Stimulated activated CD8-positive, alpha-beta memory T cell treated with anti-CD3 and anti-CD28 coated beads, Interleukin-2, amount 100 ng/mL, for 48 hours (primary cell): ENCODE measurements at places on chromosomes 5 and 9.
A peak's percentile ranks its signal among the peaks of the same experiment; 100 is the strongest.

DNA sequence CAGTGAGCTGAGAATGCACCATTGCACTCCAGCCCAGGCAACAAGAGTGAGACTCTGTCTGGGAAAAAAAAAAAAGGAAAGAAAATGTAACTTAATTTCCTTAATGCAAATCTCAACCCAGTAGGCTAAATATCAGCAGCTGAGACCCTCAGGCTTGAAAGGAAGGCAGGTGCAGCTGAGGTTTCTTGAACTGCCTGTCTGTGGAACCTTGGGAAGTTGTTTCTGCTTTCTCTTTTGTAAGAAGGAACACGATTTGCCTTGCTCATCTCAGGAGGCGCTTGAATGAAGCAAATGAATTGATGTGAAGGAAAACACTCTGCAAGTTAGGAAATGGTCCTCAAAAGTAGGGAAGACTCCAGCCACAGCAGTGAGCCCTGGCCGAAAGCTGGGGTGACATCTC lies 143.3 kb downstream of the IRX1 start:
- no peak for DNase-seq

DNA sequence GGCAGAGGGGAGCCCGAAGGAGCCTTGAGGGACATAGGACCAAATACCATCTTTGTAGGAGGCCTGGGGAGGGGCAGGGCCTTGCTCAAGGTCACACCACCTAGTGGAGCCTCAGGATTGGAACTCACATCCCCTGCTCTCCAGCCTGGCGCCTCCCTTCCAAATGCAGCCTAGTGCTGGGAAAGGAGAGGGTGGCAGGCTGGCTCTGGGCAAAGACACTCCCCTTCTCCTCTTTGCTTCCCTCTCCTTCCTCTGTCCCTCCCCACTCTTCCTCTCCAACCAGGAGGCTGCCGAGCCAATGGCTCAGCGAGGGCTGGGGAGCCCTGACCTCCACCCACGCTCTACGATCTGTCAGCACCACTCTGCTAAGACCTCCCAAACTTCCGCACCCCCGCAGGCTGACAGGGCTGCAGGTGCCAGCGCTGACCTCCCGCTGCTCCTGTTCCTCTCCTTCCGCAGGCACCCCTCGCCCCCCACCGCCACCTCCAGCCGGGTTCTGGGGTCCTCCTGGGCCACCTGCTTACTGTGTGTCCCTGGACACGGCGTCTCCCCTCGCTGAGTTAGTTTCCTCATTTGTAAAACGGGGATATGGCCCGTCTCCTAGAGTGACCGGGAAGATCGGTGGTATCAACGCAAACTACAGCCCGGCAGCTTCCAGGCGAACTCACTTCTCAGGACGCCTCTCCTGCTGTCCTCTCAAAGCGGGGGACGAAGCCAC lies 52.9 kb downstream of the C9orf50 start:
- no peak for DNase-seq

DNA sequence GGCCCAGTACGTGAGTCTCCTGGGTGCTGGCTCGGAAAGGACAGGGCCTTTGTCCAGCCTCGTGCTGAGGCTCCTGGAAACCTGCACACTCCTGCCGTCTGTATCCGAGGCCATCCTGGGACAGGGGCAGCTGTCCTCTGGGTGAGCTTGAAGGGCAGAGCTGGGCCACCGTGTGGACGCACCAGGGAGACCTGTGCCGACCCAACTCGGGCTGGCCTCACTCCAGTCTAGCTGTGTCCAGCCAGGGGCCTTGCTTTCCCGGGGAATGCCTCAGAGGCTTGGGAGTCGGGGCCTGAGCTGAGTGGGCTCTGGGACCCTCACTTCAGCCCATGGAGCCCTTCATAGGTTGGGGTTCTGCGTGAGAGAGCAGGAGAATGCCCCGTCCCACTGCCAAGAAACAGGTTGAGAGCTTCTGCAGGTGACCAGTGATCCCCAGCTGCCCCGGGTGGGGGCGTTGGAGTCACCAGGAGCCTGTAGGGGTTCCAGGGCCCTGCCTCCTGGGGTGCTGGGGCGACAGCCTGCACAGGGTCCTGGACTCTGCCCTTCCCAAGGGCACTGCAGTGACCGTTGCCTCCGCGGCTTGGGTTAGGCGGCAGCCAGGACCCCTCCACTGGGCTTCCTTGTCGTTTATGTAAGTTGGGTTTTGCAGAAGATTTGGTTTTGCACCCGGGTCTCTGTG lies 60.1 kb downstream of the COL5A1 start:
- DNase-seq: no peak

- DNase-seq: peak; percentile 44
Observed at GRCh38 chr9:127779136-127779981, 893 bp upstream of the SH2D3C start.

DNA sequence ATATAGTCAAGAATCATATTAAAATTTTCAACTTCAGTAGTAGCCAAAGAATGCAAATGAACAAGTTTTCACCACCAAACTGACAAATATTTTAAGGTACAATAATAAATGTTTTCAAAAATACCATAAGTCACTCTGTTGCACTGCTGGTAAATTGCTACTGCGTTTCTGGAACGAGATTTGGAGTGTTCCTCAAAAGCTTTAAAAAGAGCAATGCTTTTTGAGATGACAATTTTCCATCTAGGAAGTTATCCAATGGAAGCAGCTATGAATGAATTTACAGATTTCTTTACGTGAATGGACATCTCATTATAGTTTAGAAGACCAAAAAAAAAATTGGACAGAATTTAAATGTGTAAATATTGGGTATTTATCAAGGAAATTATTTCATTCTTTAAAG lies 173.2 kb upstream of the OR13F1 start:
- DNase-seq: no peak

DNA sequence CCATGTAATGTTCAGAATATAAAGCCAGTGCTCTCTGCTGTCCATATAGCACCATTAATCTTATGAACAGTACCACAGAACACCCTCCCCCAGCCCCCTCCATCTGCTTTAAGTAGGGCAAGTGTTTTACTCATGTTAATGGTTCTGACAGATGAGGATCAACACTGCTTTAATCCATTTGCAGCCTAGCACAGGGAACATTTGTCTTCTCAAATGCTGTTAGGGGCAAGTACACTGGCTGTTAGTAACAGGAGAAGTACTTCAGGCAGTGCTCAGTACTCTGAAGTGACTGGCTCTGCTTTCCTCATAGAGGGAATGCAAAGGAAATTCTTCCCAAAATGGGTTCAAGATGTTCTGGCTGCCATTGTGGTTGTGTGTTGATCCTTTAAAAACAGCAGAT lies 202.6 kb downstream of the DCP2 start:
- no peak for DNase-seq

GRCh38 chr5:118577621-118578020 lies 410.7 kb downstream of the DTWD2 start:
- no peak for DNase-seq

DNA sequence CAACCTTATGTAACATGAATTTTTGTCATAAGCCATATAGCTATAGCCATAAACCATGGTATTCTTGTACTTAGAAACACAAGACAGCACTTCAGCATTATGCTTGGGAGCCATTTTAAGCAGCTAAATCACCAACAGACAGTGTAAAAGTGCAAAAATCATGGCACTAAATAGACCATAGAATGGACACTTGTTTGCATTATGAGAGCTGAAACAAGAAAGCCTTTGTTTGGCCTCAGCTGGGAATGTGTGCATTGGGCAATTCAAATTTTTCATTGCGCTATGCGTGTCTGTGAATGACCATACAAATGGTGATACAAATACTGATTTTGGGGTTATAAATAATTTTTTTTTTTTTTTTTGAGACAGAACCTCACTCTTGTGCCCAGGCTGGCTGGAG lies 23.7 kb downstream of the KDM4C start:
- DNase-seq: no peak

DNA sequence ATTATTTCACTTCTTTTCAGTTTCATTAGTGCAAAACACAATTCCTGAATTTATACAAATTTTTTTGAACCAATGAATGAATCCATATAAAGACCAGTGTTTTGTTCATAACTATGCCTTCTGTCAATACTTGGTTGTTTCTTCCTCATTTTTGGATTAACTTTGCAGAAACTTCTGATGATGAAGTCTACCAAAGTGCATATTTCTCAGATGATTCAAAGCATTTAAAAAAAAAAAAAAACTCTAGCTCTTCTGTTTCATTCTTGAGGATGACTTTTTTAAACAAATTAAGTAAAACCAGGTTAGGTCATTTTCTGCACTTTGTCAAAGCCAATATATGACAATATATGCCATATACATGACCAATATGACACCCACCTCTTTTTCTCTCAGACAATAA lies 92.6 kb downstream of the CHSY3 start:
- DNase-seq: no peak

DNA sequence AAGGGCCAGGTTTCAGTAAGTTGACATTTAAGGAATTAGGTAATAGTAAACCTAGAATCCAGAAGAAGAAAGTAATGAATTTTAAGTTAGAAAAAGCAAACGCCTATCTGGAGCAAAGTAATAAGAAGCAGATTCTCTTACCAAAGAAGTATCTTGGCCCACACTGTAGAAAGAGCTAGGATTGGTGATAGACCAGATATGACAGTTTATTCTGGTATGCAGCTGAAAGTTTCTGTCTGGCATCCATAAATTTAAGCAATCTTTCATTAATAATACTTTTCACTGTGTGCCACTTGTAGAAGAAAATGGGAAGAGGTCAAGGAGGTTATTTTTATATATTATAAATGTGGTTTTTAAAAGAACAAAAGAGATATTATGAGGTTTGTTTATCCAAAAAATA lies 3.0 kb downstream of the RECK start:
- DNase-seq: no peak

DNA sequence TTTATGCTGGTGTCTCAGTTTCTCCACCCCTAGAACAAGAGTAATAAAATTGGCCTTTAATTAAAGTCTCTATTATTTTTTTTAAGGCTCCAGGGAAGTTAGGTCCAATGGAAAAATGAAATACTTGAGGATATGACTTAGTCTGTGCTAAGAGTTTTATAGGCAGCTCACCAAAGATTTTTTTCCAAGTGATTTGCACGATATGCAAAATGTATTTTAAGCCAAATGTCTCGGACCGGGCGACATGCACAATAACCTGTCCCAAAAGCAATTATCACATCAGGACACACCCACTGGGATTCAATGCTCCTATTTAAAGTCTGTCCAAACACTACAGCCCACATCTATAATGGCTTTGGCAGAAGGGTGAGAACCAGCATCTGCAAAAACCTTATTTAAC lies 136.1 kb upstream of the ANKH start:
- DNase-seq: no peak

GRCh38 chr5:136036293-136036911 lies 7.6 kb downstream of the TGFBI start:
- no peak for DNase-seq

DNA sequence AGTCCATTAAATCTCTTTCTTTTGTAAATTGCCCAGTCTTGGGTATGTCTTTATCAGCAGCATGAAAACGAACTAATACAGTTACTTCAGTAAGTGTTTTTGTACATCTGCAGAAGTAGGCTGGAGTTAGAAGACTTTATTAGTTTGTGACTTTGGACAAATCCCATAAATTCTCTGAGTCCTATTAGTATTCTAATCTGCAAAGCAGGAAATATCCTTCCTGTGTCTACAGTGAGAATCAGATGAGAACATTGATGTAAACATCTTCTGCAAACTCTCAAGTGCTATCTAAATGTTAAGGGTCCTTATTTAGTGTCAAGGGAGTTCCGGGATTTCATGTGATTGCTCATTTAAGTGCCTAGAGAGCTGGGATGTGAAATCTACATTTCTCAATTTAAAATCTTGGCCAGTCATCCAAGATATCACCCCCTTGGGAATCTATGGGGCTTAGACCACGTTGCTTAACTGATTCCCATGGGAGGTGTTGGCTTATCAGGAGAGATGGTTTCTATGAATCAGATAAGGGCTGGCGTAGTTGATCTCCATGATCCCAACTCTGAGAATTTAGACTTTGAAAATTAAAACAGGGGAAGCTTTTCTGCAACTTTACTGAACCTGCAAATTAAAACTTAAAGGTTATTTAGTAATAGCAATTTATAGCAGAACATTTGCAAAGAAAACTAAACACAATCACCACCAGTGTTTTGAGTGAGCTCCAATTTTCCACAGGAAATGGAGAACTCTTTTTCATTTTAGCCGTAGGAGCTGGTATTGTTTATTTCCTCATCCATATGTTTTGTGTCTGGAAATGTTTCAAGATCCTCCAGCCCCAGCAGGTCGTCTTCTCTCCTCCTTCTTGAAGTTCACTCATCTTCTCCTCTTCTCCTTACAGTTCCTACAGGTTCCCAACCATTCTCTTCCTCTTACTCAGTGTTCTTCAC lies 241.6 kb upstream of the CD180 start:
- DNase-seq: no peak

DNA sequence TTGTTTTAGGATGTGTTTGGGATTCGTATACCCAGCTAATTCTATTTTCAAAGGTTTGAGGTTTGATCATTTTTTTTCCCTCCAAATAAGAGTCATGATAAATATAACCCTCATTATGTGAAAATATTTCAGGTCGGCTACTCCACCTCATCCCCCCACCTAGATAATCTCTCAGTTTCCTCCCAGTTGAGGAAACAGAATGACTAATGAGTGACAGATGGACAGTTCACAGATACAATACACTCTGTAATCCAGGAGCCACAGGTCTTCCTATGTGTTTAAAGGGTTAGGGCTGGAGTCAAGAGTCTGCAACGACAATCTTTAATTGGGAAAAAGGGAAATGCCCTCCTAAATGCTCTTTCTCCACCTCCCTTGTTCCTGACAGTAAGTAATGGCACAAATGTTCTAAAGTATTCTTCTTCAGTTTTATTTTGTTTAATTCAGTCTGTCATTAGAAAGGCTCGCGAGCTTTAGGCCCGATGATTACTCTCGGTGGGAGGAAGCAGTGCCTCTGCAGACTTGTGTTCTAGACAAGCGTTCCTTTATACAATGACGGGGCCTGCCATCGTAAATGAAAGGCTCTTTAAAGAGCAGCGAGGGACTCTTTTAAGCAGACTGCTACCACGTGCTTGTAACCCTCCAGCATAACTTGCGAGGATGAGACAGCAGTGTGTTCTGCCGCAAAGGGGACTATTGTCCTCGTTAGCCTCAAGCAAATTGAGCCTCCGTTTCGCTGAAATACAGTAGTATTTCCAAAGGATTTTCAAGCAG lies 69.0 kb downstream of the MEF2C start:
- no peak for DNase-seq

DNA sequence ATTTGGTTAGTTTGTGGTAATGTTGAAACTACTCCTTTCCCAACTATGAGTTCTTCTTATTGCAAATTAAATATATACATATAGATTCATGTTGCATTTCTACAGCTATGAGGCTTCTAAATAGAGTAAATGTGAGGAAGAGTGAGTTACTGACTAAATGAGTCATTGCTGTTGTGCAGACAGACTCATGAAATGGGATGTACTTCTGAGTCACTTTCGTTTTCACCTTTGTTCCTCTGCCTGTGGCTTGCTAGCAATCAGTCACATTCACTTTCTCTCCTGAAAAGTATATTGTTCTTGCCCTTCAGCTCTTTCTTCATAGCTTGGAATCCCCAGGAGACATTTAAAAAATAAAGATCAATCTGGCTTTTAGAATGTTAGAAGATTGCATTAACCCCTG lies 295.5 kb upstream of the SMC2 start:
- no peak for DNase-seq

- no peak for DNase-seq
Observed at GRCh38 chr9:126058591-126058990, 268.0 kb upstream of the MVB12B start.
